Uterine smooth muscle cell (primary cell): ENCODE measurements at places on chromosomes 4 and X. TPM values are rescaled to one million over a fixed set of nuclear protein-coding genes. Genes with fewer than 3 reads are reported as not detected.

SPIN2A gene
- total RNA-seq = 0.37 and 0.44 TPM in 2 replicates

DCAF8L2 gene
- not detected in 2 replicates for total RNA-seq

GPAT3 gene
- 30.2 and 47.6 TPM in 2 replicates for total RNA-seq

SSX4 gene
- total RNA-seq = not detected in 2 replicates

SOD3 gene
- total RNA-seq = 5.2 and 19.5 TPM in 2 replicates

DCAF4L1 gene
- 0.11 and 0.12 TPM in 2 replicates for total RNA-seq

MAGEE2 gene
- not detected in 2 replicates for total RNA-seq

TCEAL9 gene
- total RNA-seq = 145 and 153 TPM in 2 replicates

ZFP92 gene
- total RNA-seq = 0.33 and 0.50 TPM in 2 replicates

VSIG1 gene
- total RNA-seq = under 0.01 TPM in 1 of 2 replicates, not detected in the other

PHEX gene
- total RNA-seq = 0.55 and 1.00 TPM in 2 replicates

BMPR1B gene
- 1.1 and 3.0 TPM in 2 replicates for total RNA-seq

GLRB gene
- total RNA-seq = 15.4 and 18.9 TPM in 2 replicates

TSPAN7 gene
- 0.11 TPM in 1 of 2 replicates, not detected in the other for total RNA-seq

TMPRSS11D gene
- total RNA-seq = under 0.01 and 0.33 TPM in 2 replicates

CXXC4 gene
- total RNA-seq = under 0.01 TPM in 2 replicates

HERC6 gene
- 12.4 and 12.8 TPM in 2 replicates for total RNA-seq

LDOC1 gene
- 3.1 and 4.1 TPM in 2 replicates for total RNA-seq

FAM9C gene
- total RNA-seq = 0.12 TPM in 1 of 2 replicates, not detected in the other

CTAG2 gene
- not detected in 2 replicates for total RNA-seq

GRIA2 gene
- under 0.01 and 0.55 TPM in 2 replicates for total RNA-seq

GAGE13 gene
- not detected in 2 replicates for total RNA-seq

ERVMER34-1 gene
- total RNA-seq = under 0.01 TPM in 2 replicates

MUC7 gene
- total RNA-seq = not detected in 2 replicates

GPM6B gene
- 4.6 and 8.1 TPM in 2 replicates for total RNA-seq

DMD gene
- 3.9 and 4.4 TPM in 2 replicates for total RNA-seq

DDIT4L gene
- total RNA-seq = 9.2 and 11.3 TPM in 2 replicates

ANKRD50 gene
- total RNA-seq = 29.0 and 30.2 TPM in 2 replicates
